ENCODE measurements at places on chromosomes 6 and 20.
A peak's percentile ranks its signal among the peaks of the same experiment; 100 is the strongest.

DNA sequence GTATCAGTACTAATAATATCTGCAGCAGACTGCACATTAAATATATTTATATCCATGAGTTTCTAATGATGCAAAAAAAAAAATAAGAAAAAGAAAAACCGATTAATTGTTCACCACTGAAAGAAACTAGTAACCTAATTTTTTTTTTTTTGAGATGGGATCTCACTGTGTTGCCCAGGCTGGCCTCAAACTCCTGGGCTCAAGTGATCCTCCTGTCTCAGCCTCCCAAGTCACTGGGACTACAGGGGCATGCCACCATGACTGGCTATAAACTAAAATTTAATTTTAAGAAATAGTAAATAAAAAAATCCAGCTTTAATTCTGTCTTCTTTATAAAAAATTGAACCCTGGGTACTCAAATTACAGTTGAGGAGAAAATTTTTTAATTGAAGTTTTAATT, 358.2 kb downstream of the QKI start:
- DNase-seq: no peak

DNA sequence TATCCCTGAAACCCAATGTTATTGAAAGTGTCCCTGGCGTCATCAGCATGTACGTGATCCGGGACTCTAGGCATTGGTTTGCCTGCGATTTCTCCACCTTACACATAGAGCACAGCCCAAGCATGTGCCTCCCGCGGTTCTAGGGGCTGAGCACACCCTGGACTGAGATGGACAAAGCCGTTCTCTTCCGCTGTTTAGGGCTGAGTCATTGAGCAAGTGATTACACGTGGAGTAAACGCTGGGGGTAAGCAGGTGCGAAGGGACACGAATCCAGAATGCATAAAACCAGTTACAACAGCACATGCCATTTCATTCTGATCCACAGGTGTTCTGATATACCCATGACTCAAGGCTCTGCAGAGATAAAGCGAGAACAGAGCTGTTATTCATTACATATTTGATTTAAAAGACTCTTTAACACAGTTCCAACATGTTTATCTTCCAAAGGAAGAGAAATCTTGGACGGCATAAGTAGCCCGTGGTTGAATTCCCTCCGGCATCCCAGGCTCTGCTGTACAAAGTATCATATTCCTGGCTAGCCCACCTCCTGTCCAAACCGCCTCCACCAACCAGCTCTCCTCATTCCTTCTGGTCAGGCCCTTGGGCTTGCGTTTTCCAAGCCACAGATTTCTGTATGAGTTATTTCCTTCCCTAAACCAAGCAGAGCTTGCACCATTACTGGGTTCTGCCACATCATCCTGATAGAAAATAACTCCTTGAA, 36.1 kb upstream of the THBS2 start:
- no peak for DNase-seq

DNA sequence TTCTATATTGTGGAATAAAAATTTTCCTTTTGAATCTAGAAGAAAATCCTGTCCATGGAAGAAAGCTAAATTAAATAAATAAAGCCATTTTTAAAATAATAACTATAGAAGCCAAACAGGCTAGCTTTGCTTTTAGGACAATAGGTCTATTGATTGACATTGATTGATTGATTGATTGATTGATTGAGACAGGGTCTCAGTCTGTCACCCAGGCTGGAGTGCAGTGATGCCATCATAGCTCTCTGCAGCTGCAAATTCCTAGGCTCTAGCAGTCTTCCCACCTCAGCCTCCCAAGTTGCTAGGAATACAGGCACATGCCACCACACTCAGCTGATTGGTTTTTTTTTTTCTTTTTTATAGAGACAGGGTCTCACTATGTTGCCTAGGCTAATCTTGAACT, 97.9 kb downstream of the COL12A1 start:
- DNase-seq: no peak

DNA sequence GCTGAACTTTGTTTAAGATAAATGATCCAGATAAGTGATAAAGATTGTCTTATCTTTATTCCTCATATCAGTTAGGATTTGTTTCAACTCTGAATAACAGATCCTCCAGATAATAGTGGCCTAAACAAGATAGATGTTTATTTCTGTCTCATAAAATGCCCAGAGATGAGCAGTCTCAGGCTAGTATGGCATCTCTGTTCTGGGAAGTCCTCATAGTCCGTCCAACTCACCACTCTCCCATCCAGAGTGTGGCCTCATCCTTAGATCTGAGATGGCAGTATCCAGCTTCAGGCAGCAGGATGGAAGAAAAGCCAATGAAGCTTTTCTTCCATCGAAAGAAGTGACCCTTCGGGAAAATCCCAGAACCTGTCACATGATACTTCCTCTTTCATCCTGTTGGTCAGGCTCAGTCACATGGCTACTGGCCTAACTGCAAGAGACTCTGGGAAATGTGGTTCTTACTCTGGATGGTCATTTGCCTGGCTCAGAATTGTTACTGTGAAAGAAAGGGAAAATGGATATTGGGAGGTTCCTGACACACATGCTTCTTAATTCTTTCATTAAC, 29.4 kb upstream of the TAGAP start:
- DNase-seq: no peak

DNA sequence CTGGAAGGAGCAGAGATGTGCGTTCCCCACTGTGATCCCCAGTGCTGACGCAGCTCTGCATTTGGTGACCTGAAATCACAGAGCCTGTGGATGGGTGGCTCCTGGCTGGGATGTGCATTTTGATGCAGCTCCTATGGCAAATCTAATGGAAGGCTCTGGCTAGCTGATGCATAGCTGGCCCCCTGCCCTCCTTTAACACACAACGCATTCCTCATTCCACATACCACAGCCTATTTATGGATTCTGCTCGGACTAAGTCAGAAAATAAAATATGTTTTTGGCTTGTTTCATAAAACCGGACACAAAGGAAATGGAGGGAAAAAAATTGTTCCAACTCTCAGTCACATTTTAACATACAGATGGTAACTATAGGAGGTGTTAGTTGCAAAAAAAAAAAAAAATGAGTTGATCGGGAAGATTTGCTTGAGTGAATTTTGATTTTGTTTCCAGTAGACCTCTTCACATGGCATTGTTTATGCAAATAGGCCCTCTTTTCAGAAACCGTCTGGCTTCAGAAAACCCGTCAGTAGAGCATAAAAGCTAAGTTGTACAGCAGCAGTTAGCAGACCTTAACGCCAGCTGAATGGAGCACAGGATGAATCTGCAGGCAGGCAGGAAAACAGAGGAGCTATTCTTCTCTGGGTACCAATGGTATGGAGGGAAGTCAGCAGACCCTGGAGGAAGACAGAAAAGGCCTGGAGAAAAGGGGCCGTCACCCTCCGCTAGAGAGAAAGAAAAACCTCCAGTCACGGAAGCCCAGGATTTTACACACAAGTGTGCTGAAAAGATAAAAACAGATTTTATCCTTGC, 215.4 kb downstream of the HDGFL1 start:
- no peak for DNase-seq

DNA sequence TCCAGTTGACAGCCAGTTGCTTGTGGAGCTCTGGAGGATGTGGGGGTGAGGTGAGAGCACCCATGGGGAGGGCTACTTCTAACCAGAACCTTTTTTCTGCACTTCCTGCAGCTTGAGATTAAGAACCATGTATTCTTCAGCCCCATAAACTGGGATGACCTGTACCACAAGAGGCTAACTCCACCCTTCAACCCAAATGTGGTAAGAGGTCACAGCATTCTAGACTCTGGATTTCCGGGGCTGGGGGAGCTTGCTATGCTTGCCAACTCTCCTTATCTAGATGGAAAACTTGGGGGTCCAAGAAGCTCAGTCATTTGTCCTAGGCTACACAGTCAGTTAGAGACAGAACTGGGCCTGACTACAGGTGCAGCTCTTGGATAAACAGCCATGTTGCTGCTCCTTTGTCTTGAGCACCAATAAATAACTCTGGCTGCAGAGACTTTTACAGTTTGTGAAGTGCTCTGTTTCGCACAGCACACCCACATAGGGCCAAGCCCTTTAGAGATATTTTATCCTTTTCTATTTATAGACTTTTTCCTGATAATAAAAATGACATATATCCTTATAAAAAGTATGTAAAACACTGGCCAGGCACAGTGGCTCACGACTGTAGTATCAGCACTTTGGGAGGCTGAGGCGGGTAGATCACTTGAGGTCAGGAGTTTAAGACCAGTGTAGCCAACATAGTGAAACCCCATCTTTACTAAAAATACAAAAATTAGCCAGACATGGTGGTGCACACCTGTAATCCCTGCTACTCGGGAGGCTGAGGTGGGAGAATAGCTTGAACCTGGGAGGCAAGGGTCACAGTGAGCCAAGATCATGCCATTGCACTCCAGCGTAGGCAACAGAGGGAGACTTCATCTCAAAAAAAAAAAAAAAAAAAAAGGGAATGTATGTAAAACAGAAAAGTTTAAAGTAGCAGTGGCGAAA, 10.6 kb upstream of the IFT52 start:
- DNase-seq: no peak

DNA sequence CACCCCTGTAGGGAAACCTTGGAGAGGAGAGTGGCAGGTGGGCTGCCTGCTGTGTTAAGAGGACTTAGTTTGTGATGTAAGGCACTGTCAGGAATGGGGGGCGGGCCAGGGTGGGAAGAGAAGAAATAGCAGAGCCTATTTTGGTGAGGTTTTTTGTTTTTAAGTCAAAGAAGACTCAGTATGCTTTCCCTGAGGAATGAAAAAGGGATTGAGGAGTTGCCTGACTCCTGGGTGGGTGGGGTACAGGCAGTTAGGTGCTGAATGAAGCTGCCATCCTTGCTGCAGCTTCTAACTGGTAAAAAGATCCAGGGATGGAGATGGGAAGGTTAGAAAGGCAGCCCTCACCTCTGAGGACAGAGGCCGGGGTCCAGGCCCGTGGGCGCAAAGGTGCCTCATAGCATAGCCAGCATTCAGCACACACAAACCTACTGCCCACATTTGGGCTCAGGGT, 37.9 kb downstream of the PLCG1 start:
- no peak for DNase-seq

DNA sequence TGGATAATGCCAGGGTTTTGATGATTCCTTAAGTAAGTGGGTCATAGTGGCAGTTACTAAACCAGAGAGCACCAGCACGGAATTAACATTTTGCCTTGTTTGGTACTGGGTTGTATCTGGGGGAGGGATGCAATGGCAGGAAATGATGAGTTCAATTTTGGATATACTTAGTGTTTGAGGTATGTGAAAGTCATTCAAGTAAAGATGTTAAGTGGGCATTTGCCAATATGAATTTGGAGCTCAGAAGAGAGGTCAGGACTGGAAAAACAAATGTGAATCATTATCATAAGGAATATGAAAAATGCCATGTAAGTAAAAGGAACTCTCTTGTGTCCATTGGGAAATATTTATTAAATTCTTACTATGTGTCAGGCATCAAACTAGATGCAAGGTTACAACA, 6.2 kb downstream of the PXT1 start:
- no peak for DNase-seq

DNA sequence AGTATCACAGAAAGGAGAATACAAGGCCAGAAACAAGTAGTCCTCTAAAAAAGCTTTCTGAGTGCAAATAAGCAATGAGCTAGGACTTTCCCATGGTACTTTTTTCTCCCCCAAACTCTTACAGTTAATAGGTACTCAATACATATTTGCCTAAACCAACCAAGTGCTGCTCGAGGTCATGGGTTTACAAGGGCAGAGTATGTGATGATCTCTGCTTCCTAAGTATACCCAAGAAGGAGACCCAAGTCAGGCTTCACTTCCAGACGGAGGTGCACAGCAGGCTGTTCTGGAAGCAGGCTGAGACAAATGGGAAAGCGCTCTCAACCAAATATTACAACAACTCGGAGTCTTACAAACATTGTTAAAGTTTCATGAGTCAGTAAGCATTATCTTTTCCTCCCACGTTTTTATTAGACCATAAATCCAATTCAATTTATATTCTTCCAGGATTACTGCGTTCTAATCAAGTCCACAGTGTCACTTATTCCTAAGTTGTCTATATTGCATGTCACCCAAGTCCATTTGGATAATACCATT, 8.1 kb downstream of the FYN start:
- DNase-seq: no peak

- DNase-seq: peak; percentile 22
Measured at GRCh38 chr20:1357921-1358671, 29.2 kb upstream of the SDCBP2 start.

DNA sequence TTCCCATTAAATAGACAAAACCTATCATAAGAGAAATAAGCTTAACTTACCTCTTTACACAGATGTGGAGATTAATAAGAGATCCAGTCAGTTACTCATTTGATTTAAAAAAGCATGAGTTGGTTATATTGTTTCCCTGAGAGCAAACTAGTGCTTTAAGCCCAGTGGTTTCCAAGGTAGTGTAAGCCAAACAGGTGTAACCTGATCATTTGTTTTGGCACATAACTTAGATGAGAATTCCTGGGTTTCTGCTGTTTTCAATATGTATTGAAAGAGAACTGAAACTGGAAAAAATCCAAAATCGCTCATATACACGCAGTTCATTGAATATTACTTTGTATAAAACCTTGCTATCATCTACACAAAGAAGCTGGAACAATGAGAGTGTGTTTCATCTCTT, 30.5 kb upstream of the SMIM8 start:
- no peak for DNase-seq

- no peak for DNase-seq
Measured at GRCh38 chr20:61628901-61629601, 377.0 kb downstream of the CDH4 start.

- DNase-seq: no peak
Measured at GRCh38 chr6:44073612-44074438, 53.4 kb downstream of the MRPL14 start.

- DNase-seq: no peak
Measured at GRCh38 chr6:109834131-109834530, 143.0 kb downstream of the FIG4 start.

GRCh38 chr6:6694368-6694780, 105.9 kb downstream of the LY86 start:
- DNase-seq: no peak

DNA sequence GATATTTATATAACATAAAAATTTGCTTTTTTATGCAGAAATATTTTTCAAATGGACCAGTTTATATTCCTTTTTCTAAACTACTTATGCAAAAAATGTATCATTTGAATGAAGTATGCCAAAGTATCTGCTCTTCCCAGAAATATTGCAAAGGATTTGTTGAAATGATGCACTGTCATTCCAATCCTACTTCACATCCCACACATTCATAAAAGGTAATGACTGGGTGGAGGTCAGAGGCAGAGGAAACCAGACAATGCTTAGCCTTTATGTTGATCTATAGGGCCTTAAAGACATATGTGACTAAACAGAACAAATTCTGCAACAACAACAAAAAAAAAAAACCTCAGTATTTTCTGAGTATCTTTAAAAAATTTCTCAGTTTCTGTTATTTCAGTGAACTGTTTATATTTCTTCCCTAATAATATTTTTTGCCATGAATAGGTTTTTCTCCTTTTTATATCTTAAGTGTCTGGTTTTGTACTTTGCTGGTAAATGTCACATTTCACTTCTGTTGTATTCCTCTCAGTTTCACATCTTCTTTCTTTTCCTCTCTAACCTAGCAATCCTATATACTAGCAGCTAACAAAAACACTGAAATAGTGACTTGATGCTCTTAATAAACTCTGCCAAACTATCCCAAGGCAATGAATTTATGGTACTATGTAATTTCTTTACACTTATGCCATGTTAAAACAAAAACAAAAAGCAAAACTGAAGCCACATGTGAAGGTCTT, 374.1 kb downstream of the BCKDHB start:
- no peak for DNase-seq

GRCh38 chr6:87066449-87067333, 28.2 kb downstream of the CGA start:
- DNase-seq: peak; percentile 7
